ENCODE measurements at places on chromosomes 7 and 10.
A peak's percentile ranks its signal among the peaks of the same experiment; 100 is the strongest.

- DNase-seq: no peak
Observed at GRCh38 chr7:116446212-116446855, 53.2 kb upstream of the CAV2 start.

- DNase-seq: no peak
Observed at GRCh38 chr7:84923348-84923747, 263.5 kb downstream of the SEMA3D start.

DNA sequence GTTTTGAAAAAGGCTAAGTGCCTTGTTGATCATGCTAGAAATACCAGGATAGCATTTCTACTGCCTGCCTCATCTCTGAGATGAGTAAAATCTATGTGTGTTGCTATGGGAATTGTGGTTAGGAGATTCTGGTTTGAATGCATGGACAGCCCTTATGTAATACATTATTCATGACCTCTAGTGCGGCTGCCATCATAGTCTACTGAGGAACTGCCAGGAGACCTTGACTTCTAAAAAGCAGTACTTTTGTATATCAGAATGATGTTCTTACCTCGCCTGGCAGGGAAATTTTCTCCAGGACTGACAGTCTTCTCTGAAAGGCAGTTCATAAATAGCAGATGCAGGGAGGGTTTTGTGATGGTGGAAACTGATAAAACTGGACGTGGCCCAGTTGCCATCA lies 248.5 kb downstream of the NSUN6 start:
- no peak for DNase-seq

GRCh38 chr10:30792025-30792424 lies 162.5 kb upstream of the LYZL2 start:
- DNase-seq: no peak

- DNase-seq: no peak
Observed at GRCh38 chr7:114084002-114084471, 165.2 kb upstream of the PPP1R3A start.

- no peak for DNase-seq
Observed at GRCh38 chr7:88789480-88790064, 6.0 kb downstream of the TEX47 start.

GRCh38 chr7:106840342-106840741 lies 24.7 kb upstream of the PIK3CG start:
- peak; percentile 80 for DNase-seq

- no peak for DNase-seq
Observed at GRCh38 chr10:29078919-29079318, 210.0 kb upstream of the LYZL1 start.

GRCh38 chr7:92714280-92714679 lies 122.1 kb downstream of the CDK6 start:
- no peak for DNase-seq

DNA sequence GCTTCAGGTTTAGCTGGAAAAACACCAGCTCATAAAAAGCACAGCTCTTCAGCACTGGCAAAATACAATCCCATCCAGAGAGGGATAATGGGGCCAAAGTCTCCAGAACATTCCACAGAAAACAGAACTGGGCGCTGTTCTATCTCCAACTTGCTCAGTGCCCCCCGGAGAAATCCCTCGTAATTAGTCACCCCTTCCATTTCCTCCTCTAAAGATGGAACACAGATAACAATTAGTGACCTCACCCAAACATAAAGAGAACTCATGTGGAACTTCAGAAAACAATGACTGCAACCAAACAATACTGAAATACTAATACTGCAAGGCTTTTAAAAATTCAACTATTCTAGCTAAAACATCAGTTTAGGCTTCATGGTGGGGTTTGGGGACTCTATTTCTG lies 46.3 kb downstream of the KIAA1549 start:
- DNase-seq: no peak

DNA sequence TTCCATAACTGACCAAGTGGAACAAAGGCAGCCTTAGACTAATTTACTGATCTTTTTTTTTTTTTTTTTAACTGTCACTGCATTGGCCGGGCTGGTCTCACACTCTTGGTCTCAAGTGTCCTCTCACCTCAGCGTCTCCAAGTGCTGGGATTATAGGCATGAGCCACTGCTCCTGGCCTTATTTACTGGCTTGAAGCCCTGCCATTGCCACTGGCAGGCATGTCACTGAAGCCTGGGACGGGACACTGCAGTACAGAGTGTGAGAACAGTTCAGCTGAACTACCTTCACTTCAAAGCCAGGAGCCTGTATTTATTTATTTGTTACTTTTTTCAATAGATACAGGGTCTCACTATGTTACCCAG lies 15.4 kb upstream of the ARHGAP12 start:
- no peak for DNase-seq

DNA sequence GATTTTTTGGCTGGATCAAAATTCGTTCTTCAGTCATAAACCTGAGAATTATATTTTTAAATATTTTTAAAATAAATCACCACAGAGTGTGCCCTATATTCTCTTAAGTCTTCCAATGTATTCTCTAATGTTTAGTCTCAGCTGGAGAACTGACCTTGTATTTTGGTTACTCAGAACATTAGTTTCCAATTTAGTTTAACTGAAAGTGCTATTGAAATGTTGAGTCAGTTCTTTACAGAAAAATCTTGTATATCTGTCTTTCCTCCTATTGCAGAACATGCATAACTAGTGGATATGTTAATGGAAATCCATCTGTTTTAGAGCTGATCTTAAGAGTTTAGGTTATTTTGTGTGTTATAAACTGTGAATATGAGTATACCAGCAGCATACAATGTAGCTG lies 422.7 kb upstream of the IGFBP3 start:
- DNase-seq: no peak

DNA sequence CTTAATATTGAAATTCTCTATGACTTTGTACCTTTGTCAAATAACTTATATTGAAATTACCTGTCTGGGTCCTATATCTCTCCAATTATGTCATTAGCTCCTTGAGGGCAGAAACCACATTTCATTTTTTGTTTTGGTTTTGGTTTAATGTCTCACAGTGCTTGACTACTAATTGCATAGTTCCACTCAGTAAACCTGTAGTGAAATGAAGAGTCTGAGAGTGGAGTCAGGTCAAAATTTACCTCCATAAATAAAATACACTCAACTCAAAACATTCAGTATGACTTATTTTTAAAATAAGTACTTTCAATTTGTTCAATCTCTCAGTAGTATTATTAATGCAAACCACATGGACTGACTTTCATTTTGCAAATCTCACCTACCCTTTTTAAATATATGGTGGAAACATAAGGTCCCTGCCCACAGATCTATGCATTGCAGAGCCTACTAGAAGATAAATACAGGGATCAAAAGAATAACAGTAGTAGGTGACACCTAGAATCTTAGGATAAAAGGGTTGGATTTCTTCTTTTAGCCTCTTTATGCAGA lies 32.5 kb downstream of the PDE1C start:
- DNase-seq: no peak

GRCh38 chr10:132533571-132534260 lies 3.9 kb upstream of the INPP5A start:
- DNase-seq: no peak

DNA sequence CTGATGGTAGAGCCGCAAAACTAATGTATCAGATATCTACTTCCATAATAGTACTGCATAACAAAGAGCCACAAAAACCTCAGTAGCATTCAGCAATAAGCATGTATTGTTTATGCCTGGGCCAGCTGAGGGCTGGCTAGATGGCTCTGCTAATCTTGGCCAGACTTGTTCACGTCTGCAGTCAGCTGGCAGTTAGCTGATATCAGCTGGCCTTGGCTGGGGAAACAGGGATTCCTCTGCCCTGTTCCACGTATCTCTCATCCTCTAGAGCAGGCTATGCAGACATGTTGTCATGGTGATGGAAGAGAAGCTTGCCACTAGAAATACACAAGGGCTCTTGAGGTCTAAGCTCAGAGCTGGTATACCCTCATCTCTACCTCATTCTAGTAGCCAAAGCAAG lies 62.9 kb downstream of the GRM8 start:
- DNase-seq: no peak

DNA sequence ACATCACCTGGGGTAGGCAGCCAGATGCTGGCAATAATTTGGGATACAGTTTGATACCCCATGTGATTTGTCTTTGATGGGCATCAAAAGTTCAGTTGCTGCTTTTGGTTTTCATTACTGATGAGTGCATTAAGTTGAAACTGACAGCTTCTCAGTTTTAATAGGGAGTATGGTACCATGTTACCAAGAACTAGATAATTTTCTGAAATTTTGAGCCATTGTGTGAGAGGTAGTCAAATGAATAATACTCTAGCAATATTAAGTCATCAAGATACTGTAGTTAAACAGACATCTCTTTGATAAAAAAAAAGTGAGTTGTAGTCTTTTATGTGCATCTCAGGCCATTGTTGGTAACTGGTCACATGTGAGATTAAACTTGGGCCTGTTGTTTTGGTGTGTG lies 71.5 kb downstream of the ST7 start:
- DNase-seq: no peak

DNA sequence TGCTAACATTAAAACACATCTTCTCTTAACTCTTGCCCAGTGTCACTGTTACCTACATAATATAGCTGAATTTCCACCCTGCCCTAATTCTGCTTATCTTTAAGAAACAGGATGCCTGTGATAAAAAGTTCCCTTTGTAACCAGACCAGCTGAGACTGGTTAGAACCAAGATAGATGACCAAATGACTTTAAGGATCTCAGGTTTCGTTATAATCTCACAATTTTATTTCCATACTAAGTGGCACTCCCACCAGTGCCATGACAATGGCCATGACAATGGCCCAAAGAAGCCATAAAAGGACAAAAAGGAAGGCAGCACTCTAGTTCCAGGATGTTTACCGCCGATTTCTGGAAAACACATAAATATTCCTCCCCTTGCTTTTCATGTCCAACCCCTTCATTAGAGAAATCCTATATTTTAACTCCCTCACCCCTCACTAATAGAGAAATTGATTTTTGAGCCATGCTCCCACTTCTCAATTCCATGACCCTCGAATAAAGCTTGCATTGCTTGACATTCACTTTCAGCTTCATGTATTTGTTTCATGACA lies 126.1 kb downstream of the ELAPOR2 start:
- DNase-seq: no peak

- no peak for DNase-seq
Observed at GRCh38 chr7:47489624-47490023, 92.3 kb downstream of the TNS3 start.

DNA sequence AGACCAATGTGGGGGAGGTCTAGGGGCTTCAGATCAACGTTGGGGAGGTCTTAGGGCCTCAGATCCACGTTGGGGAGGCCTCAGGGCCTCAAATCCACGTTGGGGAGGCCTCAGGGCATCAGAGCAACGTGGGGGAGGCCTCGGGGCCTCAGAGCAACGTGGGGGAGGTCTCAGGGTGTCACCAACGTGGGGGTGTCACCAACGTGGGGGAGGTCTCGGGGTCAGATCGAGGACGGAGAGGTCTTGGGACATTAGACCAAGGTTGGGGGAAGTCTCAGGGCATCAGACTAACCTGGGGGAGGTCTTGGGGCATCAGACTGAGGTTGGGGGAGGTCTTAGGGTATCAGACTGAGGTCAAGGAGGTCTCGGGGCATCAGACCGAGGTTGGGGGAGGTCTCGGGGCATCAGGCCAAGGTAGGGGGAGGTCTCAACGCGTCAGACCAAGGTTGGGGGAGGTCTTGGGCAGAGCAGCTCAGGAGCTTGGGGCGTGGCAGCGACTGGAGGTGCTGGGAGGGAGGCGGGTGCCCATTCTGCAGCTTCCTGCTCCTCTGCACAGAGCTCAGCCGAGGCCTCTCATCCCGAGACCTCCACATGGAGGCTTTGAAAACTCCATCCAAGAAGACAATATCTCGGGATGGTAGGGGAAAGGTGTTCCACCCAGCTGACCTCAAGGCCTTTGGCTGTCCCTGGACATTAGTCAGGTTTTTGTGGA lies 159.8 kb downstream of the WDR37 start:
- no peak for DNase-seq

DNA sequence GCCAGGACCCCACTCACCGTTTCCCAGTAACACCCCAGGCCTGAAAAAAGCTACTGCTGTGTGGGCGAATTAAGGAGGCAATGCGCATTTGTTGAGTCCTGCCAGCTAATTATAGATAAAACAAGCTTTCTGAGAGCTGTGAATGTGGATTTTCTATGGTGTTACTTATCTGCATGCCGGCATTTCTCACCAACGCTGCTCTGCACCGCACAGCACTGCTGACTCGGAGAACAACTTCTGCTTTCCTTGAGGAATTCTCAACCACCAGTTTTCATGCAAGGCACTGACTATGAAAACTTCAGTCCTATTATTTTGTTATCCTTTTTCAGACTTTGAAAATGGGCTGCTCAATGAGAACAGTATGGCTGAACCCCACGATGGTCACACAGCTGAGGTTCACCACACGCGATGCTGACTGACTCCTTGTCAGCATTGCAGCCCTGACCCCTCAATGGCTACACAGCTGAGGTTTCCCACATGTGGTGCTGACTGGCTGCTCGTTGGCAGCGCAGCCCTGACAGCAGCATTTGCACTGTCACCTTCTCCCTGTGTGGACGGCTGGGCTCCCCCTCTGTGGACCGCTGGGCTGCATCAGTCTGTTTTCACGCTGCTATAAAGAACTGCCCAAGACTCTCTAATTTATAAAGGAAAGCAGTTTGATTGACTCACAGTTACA lies 190.6 kb downstream of the DIP2C start:
- no peak for DNase-seq

GRCh38 chr10:492836-493235 lies 196.6 kb downstream of the DIP2C start:
- no peak for DNase-seq

DNA sequence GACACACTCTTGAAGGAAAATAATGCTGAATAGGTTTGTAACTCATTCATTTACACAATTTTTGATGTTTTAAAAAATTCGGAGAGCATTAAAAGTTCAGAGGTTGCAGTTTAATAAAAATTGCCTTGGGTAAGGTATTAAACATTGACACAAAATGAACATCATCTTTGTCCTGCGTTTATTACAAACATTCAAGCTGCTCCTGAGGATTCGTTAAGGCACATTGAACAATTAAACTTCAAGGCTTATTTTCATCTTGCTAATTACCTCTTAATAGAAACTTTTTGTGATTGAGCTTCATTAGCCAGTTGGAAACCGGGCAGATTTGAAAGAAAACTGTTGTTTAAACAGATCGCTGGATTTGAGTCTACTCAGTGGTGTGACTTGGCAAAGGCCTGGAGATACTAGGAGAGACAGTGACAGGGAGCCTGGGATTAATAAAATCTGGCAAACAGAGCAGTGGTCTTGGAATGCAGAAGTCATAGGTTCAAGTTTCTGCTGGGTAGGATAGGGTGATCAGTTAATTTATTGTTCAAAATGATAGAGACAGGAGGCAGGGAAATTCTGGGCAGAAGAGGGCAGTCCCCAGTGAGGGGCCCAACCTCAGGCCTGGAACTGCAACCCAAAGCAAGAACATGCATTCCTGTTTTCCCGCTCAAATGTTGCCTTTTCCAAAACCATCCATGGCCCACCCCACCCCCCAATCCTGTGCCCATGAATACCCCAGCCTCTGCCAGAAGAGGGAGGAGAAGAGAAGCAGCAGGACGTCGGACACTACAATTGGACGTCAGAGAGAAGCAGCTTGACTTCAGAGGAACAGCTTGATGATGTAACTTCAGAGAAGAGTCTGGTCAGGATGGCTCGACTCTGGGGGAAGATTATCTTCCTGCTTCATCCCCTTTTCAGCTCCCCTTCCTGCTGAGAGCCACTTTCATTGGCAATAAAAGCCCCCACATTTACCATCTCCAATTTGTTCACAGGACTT lies 43.5 kb upstream of the SLC35G1 start:
- no peak for DNase-seq
